ENCODE measurements at places on chromosomes 12 and 14.

- DNase-seq: no peak
Observed at GRCh38 chr14:48849741-48850322, 736.3 kb downstream of the RPS29 start.

DNA sequence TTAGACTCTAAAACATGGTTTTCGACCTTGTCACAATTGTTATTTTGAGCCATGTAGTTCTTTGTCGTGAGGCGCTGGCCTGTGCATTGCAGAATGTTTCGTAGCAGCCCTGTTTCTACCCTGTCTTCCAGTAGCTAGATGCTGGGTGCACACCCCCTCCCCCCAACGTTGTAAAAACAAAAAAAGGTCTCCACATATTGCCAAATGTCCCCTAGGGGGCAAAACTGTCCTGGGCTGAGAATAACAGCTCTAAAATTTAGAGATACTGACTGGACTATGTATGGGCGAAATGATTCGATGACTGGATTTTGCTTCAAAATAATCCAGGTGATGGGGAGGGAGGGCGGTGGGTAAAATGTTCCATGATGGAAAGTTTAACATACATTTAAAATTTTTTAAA lies 126.1 kb upstream of the FUT8 start:
- DNase-seq: no peak

DNA sequence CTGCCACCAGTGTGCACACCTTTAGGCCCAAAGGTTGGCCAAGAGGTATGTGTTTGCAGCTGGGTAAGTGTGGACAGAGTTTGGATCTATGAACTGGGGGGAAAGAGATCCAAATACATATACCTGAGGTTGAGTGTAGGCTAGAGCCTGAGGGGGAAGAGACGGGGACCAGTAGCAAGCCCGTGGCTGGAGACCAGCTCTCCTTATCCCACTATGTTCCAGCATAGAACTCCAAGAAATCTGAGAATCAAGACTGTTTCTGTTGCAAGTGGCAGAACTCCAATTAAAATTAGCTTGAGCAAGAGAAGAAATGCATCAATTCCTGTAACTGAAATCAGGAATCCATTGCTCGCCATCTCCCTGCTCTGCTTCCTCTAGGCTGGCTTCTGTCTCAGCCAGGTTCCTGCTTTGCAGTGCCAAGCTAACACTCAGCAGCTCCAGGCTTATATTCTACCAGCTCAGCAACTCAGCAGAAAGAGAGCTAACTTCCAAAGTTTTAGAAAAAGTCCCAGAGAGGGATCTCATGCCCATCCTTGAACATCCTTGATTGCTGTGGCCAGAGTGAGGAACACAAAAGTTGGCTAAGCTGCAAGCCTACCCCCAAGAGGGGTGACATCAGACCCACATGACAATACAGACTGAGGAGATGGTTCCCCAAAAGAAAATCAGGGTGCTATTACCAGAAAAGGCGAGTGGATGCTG lies 1.5 kb upstream of the PCK2 start:
- DNase-seq: no peak

- DNase-seq: no peak
Observed at GRCh38 chr12:112788205-112788604, 3.3 kb upstream of the RPH3A start.

DNA sequence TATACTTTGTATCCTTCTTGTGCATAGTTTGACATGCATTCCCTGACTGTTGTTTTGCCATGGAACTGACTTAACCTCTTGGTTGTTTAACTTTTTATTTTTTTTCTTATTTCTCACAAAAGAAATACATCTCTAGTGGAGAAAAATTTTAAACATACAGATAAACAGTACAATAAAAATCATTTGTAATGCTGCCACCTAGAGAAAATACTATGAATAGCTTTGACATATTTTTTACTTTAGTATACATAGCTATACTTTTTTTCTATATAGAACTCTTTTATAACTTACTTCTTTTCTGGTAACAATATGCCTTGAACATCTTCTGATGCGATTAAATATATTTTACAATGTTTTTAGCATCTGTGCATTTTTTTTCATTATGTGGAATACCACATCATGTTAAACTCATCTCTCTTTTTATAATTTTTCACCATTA lies 184.5 kb downstream of the AKAP6 start:
- no peak for DNase-seq

- DNase-seq: no peak
Observed at GRCh38 chr14:93331728-93332396, 974 bp downstream of the BTBD7 start.

GRCh38 chr12:77060136-77060882 lies 5.1 kb downstream of the E2F7 start:
- DNase-seq: no peak

- DNase-seq: no peak
Observed at GRCh38 chr14:80136358-80136757, 74.9 kb downstream of the DIO2 start.

DNA sequence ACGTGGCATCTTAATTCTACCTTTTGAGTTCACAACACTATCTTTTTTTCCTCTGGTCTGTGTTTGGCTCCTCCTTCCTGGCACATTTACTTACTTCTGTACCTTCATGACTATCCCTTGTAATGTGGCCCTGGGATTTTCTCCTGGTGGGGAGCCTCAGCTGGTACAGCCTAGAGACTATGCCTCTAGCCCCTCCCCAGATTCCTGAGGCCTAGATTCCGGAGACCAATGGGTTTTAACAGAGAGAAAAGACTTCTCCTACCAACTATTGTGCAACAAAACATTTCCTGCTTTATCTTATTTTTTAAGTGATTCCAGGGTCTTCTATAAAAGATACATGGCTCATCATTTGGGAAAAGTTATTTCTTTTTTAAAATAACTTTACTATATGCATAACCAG lies 216.2 kb upstream of the KRR1 start:
- no peak for DNase-seq

DNA sequence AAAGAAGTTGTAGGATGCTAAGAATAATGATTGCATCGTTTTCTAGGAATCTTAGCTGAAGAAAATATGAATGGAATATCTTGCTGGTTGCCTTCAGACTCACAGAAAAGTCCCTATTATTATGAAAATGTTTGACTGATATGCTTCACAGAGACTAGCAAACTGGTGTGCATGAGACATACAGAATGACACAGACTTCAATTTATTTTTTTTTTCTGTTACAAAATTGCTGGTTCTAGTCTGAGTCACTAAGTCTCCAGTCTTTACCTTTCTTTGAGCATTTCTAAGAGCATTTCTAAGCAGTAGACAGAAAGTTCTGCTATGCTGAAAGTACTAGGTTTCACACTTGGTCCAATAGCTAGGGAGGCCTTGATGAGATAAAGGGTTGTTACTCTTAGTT lies 377.6 kb upstream of the ATP2B1 start:
- DNase-seq: no peak

GRCh38 chr14:61492474-61492873 lies 171.1 kb downstream of the PRKCH start:
- no peak for DNase-seq

DNA sequence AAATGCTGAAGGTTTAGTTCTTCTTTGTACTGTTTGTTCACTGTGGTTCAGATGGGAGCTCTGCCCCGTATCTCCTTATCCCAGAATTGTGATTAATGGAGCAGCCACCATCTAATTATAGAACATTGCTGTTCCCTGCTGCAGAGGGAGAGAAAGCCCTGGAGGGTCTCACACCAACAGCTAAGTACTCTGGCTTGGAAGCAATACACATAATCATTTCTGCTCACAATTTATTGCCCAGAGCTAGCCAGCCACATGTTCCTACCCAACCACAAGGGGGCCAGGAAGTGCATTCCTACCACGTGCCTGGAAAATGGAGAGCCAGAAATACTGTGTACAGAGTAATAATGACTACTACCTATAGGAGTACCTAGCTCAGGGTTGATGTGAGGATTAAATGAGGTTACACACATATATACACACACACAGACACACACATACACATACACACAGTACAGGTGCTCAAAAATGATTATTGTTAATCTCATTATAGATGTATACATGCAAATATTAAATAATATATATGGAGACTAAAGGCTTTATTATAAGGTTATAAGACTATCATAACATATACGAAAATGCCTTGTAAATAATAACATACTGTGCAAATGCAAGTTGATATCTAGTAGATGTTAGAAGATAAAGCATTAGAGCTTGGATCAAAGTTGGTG lies 22.3 kb downstream of the MSRB3 start:
- DNase-seq: no peak

DNA sequence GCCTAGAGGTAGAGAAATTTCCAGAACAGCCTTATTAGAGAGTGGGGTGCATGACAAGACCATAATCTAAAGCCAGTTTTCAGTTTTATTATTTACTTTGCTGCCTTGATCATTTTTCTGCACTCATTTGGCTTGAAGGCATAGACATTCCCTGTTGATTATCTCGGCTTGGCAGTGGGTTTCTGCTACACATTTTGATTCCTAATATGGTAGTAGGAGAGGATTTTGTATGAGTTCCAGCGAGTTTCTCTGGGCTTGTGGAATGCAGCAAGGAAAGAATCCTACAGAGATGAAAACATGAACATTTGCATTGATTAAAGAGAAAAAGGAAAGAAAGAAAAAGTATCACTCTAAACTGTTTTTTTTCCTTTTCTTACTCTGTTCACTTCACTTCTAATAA lies 281.2 kb downstream of the PAWR start:
- no peak for DNase-seq

DNA sequence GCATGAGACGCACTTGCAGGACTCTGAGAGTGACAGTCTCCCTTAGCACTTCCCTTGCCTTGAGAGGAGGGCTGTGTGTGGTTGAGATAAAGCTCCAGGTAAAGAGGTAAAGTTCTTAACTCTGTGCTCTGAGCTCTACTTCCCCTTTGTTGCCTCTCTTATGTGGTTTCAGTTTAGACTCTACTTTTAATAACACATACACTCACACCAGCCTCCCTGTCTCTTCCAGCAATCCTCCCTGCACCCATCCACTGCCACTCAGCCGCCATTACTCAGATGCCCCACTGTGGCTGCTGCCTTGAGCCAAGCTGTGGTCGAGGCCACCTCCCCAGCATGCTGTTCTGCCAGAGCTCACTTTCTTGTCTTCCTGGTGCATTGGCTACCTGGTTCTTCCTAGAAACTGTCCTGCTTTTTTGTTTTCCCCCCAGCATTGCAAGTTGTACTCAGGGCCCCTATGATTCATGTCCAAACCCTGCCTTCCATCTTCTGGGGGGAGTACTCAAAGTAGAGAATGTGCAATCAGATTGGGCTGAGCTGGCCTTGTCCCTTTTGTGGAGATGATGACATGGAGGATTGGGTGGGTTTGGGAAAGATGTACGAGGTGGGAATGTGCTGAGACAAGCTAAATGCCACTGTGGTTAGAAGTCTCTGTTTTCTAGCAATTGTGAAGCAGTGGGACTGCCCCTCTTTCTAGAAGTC lies 115.5 kb upstream of the PARP11 start:
- no peak for DNase-seq

GRCh38 chr12:130813949-130814348 lies 25.1 kb downstream of the STX2 start:
- DNase-seq: no peak

GRCh38 chr12:29067430-29067829 lies 81.6 kb upstream of the FAR2 start:
- no peak for DNase-seq

- DNase-seq: no peak
Observed at GRCh38 chr12:54417712-54418440, 1.2 kb downstream of the ITGA5 start.

DNA sequence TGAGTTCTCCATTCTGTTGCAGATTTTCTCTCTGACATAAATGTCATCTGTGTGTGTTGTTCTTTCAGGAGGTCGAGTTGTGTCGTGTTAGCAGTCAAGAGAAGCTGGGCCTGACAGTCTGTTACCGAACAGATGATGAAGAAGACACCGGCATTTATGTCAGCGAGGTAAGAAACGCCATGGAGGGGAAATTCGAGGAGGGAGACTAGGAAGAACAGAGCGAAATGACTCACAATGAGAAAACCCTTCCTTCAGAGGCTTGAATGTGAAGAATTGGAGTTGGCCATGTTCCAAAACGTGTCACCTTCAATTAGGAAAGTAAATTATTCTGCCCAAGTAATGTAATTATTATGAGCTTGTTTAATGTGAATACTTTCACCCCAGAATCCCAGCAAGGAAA lies 364.5 kb downstream of the PDZRN4 start:
- no peak for DNase-seq

GRCh38 chr12:27335364-27336281 lies 3.0 kb downstream of the BMAL2 start:
- no peak for DNase-seq

DNA sequence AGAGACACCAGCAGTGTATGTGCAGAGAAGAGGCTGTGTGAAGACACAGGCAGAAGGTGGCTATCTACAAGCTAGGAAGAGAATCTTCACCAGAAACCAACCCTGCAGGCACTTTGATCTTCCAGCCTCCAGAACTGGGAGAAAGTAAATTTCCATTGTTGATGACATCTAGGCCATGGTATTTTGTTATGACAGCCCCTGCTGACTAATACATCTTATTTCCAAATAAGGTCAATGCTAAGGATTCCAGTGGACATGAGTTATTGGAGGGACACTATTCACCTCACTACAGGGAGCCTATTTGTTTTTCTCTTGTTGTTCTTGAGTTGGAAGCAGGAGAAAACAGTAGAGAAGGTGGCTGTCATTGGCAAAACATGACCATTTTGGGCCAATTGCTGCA lies 88.5 kb upstream of the RIN3 start:
- no peak for DNase-seq

GRCh38 chr12:87152841-87153528 lies 876.2 kb downstream of the C12orf50 start:
- no peak for DNase-seq

GRCh38 chr14:95679148-95679815 lies 6.9 kb upstream of the TCL1B start:
- no peak for DNase-seq

- no peak for DNase-seq
Observed at GRCh38 chr12:13968281-13968680, 13.1 kb downstream of the GRIN2B start.

DNA sequence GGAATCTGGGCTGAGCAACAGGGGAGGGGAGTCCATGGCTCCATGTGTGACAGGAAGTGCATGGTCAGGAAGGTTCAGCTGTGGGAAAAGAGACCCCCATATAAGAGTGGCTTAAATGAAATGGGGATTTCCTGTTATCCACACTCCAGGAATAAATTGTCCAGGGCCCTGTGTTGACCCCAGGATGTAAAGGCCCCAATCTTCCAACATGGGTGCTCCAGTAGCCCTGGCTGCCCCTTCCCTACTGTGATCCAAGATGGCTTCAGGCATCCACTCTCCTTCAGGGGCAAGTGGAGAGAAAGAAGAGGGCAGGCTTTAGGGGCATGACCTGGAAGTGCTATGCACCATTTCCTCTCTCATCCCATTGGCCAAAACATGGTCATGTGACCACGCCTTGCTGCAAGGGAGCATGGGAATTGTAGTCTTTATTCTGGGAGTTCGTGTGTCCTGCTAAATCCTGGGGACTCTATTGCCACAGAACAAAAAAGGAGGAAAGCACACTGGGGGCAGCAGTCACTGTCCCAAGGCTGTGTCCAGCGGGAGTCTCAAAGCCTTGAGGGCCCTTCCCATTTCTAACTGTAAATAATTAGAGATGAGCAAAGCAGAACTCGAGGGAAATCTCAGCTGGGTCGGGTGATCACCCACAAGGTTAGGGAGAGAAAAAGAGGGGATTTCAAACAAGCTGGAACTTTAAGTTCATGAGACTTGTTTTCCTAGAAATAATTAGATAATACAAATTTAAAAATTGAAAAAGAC lies 289.2 kb downstream of the ADGRD1 start:
- no peak for DNase-seq

GRCh38 chr14:80381807-80382363 lies 170.6 kb upstream of the DIO2 start:
- DNase-seq: no peak

All from omental fat pad (tissue), 4 donors.